ENCODE measurements at places on chromosomes 4 and X. TPM values are rescaled to one million over a fixed set of nuclear protein-coding genes. Genes with fewer than 3 reads are reported as not detected.

Gene CYP2U1
- 7.7 TPM for total RNA-seq

Gene NAA11
- not detected for total RNA-seq

Gene AMBN
- total RNA-seq: not detected

Gene MUC7
- not detected for total RNA-seq

Gene TMEM131L
- 27.2 TPM for total RNA-seq

Gene CT45A2
- total RNA-seq: not detected

Gene GLRA3
- not detected for total RNA-seq

Gene MEPE
- total RNA-seq: not detected

Gene PAGE5
- total RNA-seq: not detected

Gene FRG2
- total RNA-seq: not detected

Gene SPOCK3
- 0.43 TPM for total RNA-seq

Gene NPY1R
- 0.13 TPM for total RNA-seq

Gene NKRF
- 14.1 TPM for total RNA-seq

Gene PTPN13
- 7.2 TPM for total RNA-seq

Gene XG
- total RNA-seq: 0.80 TPM

Gene VEGFC
- total RNA-seq: 24.6 TPM

Gene HSD17B11
- 39.5 TPM for total RNA-seq

Gene GNRHR
- total RNA-seq: not detected

Gene TCEAL6
- not detected for total RNA-seq

Gene PAGE2
- not detected for total RNA-seq

Gene PCDH19
- 1.1 TPM for total RNA-seq

Gene CD40LG
- not detected for total RNA-seq

Gene TRAM1L1
- 0.57 TPM for total RNA-seq

Gene H2AZ1
- 509 TPM for total RNA-seq

Gene PAGE1
- not detected for total RNA-seq

Gene GPM6B
- 1.3 TPM for total RNA-seq

Gene POU4F2
- total RNA-seq: not detected

Gene MANBA
- total RNA-seq: 11.4 TPM

Gene GPR34
- not detected for total RNA-seq

Gene PYURF
- 122 TPM for total RNA-seq

Gene EPGN
- total RNA-seq: 0.13 TPM

Gene RIPPLY1
- not detected for total RNA-seq

Gene ARHGEF9
- 11.8 TPM for total RNA-seq

Gene SPANXN4
- not detected for total RNA-seq

Gene CT55
- not detected for total RNA-seq

Gene SYNPO2
- 0.27 TPM for total RNA-seq

Gene CFP
- 0.14 TPM for total RNA-seq

Gene OCIAD1
- total RNA-seq: 126 TPM

Gene SPANXA1
- total RNA-seq: not detected

Gene GPRASP3
- total RNA-seq: 12.0 TPM

Gene EREG
- total RNA-seq: not detected

Gene RTL5
- total RNA-seq: 0.40 TPM

Gene CXXC4
- total RNA-seq: 0.36 TPM

Gene SERTM2
- total RNA-seq: not detected

Gene MAGEB10
- total RNA-seq: not detected

Gene TEX13B
- not detected for total RNA-seq

Gene ELF4
- 25.8 TPM for total RNA-seq

Gene TREX2
- 1.2 TPM for total RNA-seq

Gene GIMD1
- not detected for total RNA-seq

Gene TLR10
- not detected for total RNA-seq

Gene TENM3
- total RNA-seq: 25.7 TPM

Gene NELFA
- 18.5 TPM for total RNA-seq

Gene LINC00632
- 2.8 TPM for total RNA-seq

Gene COL4A6
- 2.1 TPM for total RNA-seq

Gene PPARGC1A
- not detected for total RNA-seq

Gene CITED1
- total RNA-seq: not detected

Gene XAGE2
- not detected for total RNA-seq

Gene STOX2
- total RNA-seq: 0.22 TPM

Gene RPA4
- total RNA-seq: 4.4 TPM

Data from thoracic aorta endothelial cell (primary cell).